Transverse colon (tissue), 4 donors: ENCODE measurements at places on chromosomes 7 and 10.
A peak's percentile ranks its signal among the peaks of the same experiment; 100 is the strongest.

DNA sequence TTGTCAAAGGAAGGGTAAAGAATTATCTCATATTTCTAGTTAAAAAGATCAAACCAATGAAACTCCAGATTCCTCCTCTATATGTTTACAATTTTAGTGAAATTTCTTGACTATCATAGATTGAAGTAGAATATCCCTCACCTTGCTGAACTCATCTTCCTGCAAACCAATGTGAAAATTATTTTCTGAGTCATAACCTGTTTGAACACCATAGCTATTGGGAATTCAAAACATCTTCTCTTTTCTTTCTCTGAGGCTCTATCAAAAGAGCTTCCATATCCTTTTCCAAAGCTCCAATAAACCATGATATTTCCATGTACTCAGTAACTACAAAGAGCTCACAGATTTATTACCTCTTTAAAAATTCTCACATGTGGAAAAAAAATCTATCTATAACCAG lies 134.3 kb downstream of the DOCK4 start:
- DNase-seq: no peak

- DNase-seq: peak; percentile 76
Observed at GRCh38 chr10:32256613-32257437, 90.1 kb downstream of the EPC1 start.

DNA sequence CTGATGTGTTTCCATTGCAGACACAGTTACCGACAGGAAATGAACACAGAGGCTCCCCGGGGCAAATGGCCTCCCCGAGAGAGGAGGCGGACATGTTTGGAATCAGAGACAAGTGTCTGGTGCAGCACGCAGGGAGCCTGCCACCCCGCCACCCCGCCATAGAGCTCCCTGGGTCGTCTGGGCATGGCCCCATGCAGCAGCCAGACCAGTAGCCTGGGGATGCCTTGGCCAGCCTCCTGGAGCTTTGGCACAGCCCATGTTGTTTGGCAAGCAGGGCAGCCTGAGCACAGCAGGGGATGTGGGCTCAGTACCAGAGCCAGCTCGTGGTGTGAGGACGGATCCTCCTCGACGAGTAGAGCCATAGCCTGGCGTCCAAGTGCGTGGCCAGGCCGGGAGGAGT lies 80.8 kb downstream of the NKX6-2 start:
- DNase-seq: no peak

- DNase-seq: no peak
Observed at GRCh38 chr10:24958091-24958720, 5.8 kb upstream of the PRTFDC1 start.

DNA sequence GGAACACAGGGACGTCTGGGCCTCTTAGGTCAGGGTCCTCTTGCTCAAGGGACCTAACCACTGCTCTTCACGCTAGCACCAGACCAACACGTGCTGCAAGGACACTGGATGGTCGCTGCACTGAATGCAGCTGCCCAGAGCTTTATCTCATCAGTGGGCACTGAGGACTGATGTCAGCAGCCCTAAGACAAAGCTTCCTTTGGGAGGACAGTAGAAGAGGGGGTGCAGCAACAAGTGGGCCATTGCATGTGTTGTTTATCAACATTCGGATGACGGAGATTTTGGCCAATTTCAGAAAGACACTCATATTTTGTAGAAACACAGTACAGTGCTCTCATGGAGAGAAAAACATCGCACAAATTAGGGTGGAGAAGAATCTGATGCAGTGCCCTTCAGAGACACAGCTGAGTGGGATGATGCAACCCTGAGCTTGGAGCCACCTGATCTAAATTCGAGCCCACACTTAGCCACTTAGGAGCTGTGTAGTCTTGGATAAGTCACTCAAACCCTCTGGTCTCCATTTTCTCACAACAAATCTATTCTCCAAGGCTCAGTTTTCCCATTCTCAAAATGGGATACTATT lies 1.7 kb downstream of the OPALIN start:
- DNase-seq: no peak

DNA sequence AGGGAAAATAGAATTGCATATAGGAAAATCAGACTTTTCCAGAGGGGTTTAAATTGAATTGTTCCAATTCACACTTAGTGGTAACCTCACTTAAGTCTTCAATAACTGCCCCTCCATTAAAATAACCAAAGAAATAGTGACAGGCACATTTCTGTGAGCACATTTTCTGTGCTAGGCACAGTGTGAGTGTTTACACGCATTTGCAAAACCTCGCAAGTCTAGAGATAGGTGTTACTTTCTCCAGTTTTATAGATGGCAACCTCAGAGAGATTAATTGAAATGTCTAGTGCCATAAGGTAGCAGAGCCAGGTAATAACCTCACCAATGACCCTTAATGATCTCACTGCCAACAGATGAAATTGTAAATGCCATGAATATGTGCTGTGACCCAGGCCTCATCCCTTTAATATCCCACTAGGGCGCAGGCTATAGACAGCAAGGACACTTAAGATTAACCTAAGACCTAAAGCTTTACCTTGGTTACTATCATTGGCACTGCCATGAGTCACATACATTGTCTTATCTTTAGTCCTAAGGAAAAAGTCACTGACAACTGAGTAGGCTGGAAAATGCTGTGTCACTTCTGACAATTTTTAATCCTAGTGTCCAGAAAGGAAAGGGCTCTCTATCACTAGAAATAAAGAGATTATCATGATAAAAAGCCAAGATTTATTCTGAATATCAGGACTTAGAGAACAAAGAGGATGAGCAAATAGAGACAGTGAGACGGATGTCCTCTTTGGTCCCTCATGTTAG lies 187.8 kb downstream of the PPP1R17 start:
- no peak for DNase-seq

GRCh38 chr7:135959646-135960363 lies 17.4 kb downstream of the MTPN start:
- no peak for DNase-seq

- DNase-seq: peak; percentile 42
Observed at GRCh38 chr10:58322072-58322834, 12.6 kb upstream of the UBE2D1 start.
